ENCODE measurements at places on chromosomes 5 and 9.

DNA sequence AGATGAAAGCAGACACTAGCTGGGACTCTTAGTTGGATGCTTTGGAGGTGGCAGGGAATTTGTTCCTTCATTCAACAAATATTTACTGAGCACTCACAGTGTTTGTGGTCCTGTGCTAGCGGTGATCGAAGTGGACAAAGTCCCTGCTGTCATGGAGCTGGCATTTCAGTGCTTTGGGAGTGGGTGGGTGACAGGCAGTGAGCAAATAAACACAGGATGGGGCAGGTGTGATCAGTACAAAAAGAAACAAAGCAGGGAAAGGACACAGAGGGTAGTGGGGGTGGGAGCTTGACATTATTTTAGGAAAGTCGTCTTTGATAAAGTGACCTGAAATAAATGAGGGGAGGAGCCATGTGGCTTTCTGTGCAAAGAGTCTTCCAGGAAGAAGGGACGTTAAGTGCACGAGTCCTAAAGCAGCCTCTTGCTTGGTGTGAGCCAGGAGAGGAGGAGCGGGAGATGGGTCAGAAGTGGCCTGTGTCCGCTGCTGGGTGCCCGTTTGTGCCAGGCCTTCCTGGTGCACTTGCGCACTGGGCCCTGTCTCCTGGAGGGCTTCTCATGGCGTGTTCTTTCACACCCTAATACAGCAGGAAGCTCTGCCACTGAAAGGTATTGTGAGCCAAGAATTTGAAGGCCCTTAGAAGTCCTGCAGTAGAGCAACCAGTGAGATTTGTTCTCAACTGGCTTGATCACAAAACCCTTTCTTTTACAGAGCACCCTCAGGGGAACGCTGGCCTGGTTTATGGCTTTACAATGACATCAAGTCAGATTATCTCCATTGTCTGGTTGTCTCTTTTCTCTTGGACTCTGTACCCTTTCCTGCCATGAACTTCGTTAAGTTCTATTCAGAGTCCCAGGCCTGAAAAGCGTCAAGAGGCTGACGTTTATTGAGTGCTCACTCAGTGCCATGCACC, 14.8 kb downstream of the NDST1 start:
- DNase-seq, result no peak

GRCh38 chr9:120901755-120902568, 24.6 kb downstream of the TRAF1 start:
- DNase-seq, result no peak

- no peak for DNase-seq
Observed at GRCh38 chr5:75952963-75953362, 130.2 kb upstream of the SV2C start.

GRCh38 chr5:135342551-135342875, 56.5 kb downstream of the MACROH2A1 start:
- DNase-seq, result no peak

GRCh38 chr5:80934751-80935150, 25.4 kb upstream of the RASGRF2 start:
- DNase-seq, result no peak

- DNase-seq, result no peak
Observed at GRCh38 chr5:166671811-166672210, 1619.6 kb upstream of the WWC1 start.

- no peak for DNase-seq
Observed at GRCh38 chr5:156148301-156148700, 178.7 kb upstream of the SGCD start.

DNA sequence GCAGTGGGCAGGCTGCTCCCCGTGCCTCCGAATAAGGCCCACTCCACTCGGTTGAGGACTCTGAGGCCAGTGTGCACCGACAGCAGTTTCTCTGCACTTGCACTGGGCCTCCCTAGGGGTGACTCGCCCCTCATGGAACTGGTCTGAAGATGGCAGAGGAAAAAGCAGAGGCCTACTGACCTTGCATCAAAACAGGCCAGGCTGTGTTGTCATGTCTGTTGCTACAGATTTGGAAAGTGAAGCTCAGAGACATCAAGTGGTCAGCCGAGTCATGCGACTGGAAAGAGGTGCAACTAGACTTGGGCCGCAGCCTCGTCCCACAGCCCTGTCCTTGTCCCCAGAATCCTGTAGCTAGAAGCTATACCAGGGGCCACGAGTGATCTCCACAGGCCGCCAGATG, 78.3 kb downstream of the DCP2 start:
- DNase-seq, result no peak

GRCh38 chr9:131961496-131961880, 118.2 kb downstream of the MED27 start:
- no peak for DNase-seq

DNA sequence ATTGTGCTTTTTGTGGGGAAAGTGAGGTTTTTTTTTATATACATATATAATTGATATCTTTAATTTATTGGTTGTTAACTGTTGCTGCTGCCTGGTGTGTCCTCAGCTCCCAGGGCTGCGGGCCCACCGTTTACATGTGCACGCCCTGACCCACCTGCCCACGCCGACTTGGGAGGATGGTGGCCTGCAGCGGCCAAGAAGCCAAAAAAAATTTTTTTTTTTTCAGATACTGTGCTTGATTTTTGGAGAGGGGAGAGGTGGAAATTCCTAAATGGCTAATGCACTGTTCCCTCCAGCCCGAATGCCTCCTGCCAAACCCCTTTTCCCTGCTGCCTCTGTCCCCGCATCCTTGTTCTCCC, 32.0 kb upstream of the HMCN2 start:
- no peak for DNase-seq

- DNase-seq, result no peak
Observed at GRCh38 chr5:128646176-128646575, 108.1 kb upstream of the FBN2 start.

GRCh38 chr5:150497274-150497988, 10.5 kb upstream of the NDST1 start:
- no peak for DNase-seq

DNA sequence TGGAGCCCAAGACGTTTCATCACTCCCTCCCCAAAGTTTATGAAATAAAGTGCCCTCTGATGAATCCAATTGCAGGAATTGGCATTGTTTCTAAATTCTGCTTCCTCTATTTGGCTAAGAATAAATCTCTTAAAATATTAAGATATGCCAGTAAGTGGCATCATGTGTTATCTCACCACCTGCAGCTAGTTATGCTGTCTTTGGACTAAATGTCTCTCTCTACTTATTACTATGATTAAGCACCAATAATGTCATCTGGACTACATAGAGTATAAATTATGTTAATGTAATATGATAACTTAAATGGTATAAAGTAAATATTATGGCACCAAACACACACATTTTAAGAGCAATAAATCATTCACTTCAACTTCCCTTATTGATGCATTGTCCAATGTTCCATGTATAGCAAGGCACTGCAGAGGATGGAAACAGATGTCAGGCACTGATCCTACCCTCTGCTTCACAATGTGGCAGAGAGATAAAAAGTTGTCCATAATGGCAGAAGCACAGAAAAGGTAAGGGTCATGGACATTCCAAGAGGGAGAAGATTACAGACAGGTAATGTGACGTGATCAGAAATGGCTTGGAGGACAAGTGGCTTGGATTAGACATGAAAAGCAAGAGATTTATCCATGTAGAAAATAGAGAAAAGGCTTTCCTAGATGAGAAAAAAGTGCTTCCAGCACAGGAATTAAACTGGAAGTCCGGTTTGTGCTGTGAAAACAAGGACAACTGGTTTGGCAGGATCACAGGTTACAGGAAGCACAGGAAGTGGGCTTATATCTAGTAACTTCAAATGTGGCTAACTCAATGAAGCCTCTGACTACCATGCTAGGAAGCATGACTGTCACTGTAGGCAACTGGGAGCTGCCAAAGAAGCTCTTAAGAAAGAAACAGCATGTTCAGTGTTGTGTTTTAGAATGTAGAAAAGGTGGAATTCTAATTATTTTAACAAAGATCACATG, 26.7 kb downstream of the MARCHF11 start:
- no peak for DNase-seq

DNA sequence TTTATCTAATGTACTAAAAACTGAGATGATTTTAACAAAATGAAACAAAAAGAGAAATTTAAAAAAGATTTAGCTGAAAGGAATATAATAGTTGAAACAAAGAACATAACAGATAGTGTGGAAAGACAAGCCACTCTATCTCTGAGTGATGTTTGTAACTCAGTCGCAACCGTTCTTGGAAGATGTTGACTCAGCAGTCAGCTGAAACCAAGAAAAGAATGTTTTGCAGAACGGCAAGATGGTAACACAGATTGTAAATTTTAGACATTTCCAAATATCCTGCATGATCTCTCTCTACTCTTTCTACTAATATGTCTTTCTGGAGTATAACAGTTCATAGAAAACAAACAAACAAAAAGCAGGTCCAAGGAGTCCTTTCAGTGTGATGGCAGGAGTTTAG, 746.1 kb upstream of the CDH6 start:
- DNase-seq, result no peak

DNA sequence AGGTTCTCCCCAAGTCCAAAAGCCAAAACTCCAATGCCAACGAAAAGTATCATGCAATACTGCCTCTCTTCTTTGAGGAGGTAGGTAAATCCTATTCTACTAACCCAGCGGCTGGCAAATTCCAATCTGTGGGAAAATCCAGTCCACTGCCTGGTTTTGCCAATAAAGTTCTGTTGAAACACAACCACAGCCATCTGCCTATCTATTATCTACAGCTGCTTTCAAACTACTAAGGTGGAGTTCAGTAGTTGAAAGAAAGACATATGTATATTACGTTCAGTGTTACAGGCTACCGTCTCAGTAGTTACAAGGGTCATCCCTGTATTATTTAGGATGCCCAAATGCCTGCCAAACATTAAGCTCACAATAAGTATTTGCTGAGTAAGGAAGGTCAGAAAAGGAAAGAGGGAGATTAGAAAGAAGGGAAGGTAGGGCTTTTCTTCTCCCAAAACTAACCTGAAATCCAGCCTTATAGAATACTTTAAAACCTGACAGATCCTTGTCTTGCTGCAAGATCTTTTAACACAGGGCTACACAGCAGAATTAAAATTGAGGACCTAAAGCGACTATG, 16.2 kb downstream of the ARL15 start:
- no peak for DNase-seq

DNA sequence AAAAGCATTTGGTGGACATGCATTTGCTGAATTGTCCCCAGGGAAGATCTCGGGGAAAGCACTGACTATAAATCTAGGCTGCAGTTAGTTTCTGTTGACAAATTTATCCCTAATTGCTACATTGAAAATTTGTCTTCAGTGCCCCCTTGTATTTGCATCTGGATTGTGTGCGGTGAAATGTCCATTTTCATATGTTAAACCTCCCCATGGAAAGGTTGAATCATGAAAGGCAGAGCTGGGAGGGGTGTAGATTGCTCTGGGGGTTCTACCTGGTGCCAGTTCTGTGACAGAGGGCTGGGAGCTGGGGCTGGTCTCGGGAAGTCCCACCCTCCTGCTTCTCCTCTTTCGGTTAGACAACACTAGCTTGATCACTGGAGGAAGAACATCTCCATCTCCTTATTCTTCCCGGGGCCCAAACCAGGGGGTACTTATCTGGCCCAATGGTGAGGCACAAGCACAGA, 101.9 kb downstream of the GADD45G start:
- no peak for DNase-seq

DNA sequence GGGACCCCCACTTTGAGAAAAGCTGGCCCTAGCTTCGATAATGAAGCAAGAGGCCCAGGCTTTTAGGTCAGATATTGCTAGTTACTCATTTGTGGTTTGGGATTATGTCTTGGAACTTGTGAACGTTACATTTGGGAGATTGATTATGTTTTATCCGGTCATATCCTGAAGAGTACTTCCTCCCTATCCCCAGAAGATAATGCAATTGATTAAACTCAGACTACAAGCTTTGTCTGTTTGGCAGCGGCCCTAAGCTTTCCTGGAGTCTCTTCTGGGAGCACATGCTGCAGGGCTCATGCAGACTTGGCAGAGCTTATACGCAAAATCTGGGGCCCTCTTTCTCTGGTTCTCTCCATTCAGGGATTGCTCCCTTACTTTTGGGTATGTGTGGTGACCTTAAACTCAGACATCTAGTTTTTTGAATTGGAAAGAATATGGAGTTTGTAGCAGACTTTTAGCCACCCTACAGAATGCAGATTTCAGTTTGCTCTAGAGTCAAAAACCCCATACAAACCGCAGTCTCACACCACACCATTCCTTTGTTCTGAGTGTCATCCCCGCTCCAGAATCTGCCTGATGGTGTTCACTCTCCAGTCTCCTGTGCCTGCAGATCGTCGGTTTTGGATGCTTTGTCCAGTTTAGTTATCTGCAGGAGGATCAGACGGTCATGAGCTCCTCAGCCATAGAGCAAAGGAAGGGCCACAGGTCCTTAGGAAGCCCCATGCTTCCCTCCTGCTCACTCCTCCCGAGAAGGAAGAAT, 449.5 kb upstream of the TRPC7 start:
- DNase-seq, result no peak

- DNase-seq, result no peak
Observed at GRCh38 chr5:72487177-72487576, 20.0 kb downstream of the ZNF366 start.

GRCh38 chr9:37327553-37327952, 94.9 kb upstream of the GRHPR start:
- no peak for DNase-seq

GRCh38 chr5:173926359-173926758, 38.2 kb downstream of the CPEB4 start:
- no peak for DNase-seq

- DNase-seq, result no peak
Observed at GRCh38 chr5:36246036-36246800, 4.5 kb upstream of the NADK2 start.

DNA sequence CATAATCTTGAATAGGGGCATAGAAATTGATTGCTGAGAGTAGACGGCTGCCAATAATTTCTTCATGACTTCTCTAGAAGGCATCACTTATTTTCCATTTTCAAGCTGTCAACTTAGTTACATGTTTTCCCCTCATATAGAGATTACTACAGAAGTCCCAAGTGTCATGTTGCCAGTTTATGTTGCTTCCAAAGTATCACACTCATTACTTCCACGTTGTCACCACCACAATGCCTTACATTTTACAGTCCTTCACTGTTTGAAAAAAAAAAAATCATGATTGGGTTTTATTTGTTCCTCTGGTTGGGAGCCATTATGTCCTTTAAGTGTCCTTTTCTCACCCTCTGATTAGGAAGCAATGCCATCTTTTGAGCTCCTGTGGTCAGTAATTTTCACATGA, 2144.6 kb upstream of the ACO1 start:
- DNase-seq, result no peak

DNA sequence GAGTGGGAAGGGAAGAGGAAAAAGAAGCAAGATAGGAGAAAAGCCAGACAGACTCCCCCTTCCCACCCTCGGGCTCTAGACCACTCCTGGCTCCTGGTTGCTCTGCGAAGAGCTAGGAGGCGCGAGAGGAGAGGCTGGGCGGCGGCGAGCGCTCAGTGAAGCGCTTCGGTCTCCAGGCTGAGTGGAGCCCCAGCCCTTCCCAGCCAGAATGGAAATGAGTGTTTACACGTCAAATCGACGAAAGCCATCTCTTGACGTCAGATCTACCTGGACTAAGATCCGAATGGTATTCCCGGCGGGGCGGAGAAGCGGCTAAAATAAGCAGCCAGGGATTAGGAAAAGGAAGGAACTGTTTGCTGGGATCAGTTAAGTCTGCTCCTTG, at the start of gene PCSK1:
Gene PCSK1, minus strand, starts transcription at position 183 of the 382 bp plus-strand sequence. CDS start 206 bp downstream, outside the sequence.
- DNase-seq, result no peak
